ENCODE measurements at places on chromosomes 6 and 20.

GRCh38 chr6:117195728-117196127, 69.6 kb upstream of the VGLL2 start:
- no peak for DNase-seq

GRCh38 chr20:5316188-5317158, at the start of gene PROKR2:
Gene PROKR2, minus strand, starts transcription at chr20:5316954. Its CDS starts 2,585 bp downstream, at chr20:5314369.
- no peak for DNase-seq

DNA sequence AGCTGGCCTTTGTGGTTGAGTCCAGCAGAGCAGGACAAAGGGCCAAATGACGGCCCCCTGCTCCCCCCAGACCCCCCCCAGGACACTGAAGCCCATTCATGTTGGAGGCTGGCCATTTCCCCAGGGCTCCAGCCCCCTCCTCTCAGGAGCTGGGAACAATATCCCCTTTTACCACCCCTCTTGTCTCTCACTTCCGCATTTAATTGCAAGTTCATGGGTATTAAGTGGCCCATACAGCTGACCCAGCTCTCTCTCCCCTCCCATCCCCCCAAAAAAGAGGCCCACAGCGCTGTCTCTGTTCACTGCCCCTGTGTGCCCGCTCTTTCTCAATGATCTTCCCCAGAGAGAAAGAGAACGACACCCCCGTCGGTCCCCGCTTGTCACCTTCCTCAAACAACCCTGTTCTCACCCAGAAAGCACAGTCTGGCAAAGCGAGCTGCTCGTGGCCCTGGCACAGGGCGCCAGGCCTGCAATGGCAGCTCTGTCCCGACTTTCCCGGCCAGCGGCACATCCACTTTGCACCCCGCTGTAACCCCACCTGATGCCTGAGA, 30.4 kb downstream of the PREX1 start:
- no peak for DNase-seq

GRCh38 chr20:18665135-18665534, 77.3 kb downstream of the DTD1 start:
- no peak for DNase-seq

GRCh38 chr6:134278000-134278399, 39.9 kb downstream of the SGK1 start:
- no peak for DNase-seq

DNA sequence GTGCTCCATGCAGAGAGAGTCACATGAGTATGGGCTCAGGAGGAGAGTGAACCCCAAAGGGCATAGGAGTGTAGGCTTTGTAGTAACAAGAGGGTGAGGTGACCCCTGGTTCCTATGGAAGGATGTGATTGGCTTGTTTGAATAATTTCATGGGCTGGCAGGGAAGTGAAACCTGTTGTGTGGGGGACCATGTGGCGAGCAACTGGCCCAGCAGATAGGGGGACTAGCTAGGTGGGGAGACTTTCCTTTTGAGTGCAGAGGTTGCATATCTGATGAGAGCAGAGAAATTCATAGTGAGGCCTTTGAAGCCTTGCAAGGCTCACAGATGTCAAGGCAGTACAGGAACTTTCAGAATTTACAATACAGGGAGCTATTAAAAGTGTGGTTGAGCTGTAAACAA, 247.9 kb upstream of the SLC35B3 start:
- no peak for DNase-seq

DNA sequence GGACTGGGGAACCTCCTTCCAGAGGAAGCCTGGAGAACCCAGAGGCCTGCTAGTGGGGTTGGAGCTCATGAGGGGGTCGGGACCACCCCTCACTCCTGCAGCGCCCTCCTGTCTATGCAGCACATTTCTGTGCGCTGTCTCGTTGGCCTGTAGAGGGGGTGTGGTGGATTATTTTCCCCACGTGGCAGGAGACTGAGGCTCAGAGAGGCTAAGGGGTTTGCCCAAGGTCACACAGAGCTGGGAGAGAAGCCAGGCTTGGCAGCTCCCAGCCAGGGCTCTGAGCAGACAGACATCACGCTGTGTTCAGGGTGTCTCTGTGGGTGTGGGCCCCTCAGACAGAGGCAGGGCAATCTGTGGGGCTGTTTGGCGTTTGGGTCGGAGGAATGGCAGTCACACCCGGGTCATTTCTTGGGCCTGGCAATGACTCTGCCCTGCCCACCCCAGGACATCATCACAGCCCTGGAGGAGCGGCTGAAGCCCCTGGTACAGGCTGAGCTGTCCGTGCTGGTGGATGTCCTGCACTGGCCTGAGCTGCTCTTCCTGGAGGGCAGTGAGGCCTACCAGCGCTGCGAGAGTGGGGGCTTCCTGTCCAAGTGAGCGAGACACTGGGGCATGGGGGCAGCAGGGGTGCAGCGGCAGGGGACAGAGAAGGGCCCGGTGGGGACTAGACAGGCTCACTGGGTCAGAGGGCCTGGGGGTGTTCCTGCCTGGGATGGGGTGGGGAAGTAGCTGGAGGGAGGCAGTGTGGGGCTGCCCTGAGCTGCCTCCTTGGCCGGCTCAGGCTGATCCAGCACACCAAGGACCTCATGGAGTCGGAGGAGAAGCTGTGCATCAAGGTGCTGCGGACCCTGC, 27.7 kb downstream of the UQCC2 start:
- no peak for DNase-seq

GRCh38 chr6:153947808-153948447, 91.1 kb upstream of the OPRM1 start:
- no peak for DNase-seq

DNA sequence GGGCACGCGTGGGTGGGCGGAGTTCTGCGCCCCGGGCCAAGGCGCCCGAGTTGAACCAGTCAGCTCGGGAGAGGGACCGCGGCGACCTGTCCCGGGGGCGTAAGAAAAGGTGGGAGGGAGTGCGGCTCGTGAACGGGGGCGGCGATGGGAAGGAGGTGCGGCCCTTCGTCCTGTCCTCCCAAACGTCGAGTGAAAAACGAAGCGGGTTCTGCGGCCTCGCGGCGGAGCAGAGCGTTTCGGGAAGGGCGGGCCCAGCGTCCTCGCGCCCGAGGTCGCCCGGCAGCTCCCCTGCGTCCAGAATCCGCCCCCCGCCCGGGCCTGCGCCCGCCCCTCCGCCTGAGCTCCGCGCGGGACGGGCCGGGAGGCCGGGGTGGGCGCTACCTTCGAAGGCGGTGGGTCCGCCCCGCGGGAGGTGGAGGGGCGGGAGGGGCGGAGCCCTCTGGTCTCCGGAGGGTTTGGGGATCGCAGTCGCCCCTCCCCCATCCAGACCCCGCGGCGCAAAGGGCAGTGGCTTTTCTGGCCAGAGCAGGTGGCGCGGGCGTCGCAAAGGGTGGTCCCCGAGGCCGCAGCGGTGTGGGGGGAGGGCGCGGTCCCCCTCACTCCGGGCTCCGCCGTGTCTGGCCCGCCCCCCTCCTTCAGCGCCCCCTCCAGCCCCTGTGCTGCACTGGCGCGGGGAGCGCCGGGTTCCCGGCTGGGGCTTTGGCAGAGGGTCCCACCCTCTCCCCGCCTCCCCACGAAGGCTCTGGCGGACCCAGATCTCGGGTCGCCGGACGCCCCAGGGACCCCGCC, 838 bp downstream of the STMN3 start:
- no peak for DNase-seq

GRCh38 chr6:168837254-168838036, 396.5 kb downstream of the SMOC2 start:
- DNase-seq = no peak

- no peak for DNase-seq
Observed at GRCh38 chr20:13639150-13639497, 392 bp upstream of the TASP1 start.

DNA sequence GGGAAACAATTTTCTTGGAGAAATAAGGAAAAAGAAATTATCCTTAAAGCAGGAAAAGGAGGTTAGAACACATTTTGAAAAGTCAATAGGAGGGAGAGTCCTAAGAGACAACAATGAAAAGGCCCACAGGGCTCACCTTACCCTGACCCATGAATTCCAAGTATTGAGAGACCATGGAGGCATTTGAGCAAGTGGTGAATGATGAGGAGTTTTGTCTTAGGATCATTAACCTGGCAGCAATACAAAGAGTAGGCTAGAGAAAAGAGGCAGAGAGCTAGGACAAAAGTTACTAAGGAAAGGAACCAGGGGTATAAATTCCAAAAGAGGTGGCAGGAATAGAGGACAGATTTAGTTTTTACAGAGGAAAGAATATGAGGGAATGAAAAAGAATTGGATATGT, 44.7 kb downstream of the PACRG start:
- DNase-seq = no peak

GRCh38 chr20:14062786-14063185, 67.5 kb downstream of the MACROD2 start:
- DNase-seq = no peak

DNA sequence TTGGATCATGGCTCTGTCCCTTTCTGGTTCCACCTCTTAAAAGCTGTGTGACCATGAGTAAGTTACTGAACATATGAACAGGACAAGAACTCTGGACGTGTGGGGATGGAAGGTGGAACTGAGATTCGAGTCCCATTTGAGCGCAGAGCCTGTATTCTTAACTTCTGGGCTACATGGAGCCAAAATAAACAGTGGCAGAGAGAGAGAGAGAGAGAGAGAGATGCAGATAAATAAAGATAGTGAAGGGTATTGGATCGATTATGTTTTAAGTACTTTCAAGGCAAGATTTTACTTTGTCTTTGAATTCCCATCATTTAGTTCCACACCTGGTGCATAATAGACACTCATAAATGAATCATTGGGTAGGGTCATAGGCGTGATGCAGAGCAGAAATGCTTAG, 39.7 kb downstream of the SLC35D3 start:
- DNase-seq = no peak

- DNase-seq = no peak
Observed at GRCh38 chr6:130836055-130836640, 8.9 kb downstream of the SMLR1 start.

- DNase-seq = no peak
Observed at GRCh38 chr6:97462031-97462430, 179.0 kb upstream of the MMS22L start.

DNA sequence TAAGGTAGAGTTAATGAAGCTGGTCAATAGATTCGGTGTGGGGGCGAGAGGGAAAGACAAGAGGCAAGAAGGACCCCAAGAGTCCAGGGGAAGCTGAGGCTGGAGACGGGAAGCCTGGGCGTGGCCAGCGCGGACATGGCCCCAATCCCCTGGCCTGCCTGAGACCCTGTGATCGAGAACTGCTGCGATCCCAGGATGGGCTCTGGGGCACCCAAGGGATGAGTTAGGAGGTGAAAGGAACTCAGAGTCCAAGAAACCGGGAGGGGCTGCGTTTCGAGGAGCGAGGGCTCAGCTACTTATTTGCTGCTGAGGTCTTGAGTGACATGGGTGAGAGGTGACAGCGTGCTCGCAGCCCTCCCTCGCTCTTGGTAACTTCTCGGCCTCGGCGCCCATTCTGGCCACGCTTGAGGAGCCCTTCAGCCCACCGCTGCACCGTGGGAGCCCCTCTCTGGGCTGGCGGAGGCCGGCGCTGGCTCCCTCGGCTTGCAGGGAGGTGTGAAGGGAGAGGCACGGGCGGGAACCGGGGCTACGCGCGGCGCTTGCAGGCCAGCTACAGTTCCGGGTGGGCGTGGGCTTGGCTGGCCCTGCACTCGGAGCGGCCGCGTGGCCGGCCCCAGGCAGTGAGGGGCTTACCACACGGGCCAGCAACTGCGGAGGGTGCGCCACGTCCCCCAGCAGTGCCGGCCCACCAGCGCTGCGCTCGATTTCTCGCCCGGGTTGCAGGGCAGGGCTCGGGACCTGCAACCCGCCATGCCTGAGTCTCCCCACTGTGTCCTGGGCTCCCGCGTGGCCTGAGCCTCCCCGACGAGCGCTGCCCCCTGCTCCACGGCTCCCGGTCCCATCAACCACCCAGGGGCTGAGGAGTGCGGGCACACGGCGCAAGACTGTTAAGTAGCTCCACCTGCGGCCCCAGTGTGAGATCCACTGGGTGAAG, 58.2 kb downstream of the IRF4 start:
- no peak for DNase-seq

DNA sequence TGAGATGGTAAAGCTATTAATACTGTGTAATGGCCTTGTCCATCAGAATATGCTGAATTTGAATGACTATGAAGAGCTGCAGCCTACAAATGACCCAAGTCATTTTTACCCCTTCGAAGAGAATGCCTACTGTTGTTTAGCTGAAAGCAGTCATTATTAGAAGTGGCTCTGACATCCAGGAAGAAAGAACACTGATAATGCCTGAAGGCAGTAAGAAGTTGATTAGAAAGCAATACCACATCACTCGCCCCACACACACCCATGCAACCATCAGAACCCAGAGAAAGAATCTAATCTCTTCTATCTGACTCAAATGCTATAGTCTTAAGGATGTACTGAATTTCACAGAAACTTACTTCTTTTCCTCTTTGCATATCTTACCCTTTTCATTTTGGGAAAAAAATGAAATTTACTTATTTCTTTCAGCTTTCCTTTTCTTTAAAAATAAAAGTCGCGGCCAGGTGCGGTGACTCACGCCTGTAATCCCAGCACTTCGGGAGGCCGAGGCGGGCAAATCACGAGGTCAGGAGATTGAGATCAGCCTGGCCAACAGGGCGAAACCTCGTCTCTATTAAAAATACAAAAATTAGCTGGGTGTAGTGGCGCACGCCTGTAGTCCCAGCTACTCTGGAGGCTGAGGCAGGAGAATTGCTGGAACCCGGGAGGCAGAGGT, 61.0 kb downstream of the ARHGAP18 start:
- DNase-seq = no peak

- DNase-seq = no peak
Observed at GRCh38 chr6:74939721-74940620, 265.9 kb downstream of the COL12A1 start.

Data from stimulated activated CD8-positive, alpha-beta memory T cell treated with anti-CD3 and anti-CD28 coated beads, Interleukin-15, amount 100 ng/mL, for 4 hours (primary cell).